T-helper 17 cell (primary cell): ENCODE measurements at places on chromosomes 16 and 17. TPM values are rescaled to one million over a fixed set of nuclear protein-coding genes. Genes with fewer than 3 reads are reported as not detected.

Gene EFCAB13
- 6.8 TPM for total RNA-seq

Gene ZNF624
- 4.0 TPM for total RNA-seq

Gene NUP88
- 118 TPM for total RNA-seq

Gene NOD2
- total RNA-seq = 16.6 TPM

Gene MT3
- not detected for total RNA-seq

Gene C17orf67
- 6.6 TPM for total RNA-seq

GRCh38 chr16:80670170-80670865 lies 129.5 kb downstream of the DYNLRB2 start:
- no peak for DNase-seq

DNA sequence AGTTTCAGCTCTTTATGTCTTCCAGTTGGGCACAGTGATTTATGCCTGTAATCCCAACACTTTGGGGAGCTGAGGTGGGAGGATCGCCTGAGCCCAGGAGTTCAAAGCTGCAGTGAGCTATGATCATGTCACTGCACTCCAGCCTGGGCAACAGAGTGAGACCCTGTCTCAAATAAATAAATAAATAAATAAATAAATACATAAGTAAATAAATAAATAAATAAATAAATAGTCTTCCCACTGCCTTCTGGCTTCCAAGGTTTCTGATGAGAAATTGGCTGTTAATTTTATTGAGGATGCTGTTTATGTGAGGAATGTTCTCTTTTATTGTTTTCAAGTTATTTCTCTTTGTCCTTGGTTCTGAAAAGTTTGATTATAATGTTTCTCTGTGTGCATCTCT lies 1507.6 kb upstream of the GOT2 start:
- no peak for DNase-seq

DNA sequence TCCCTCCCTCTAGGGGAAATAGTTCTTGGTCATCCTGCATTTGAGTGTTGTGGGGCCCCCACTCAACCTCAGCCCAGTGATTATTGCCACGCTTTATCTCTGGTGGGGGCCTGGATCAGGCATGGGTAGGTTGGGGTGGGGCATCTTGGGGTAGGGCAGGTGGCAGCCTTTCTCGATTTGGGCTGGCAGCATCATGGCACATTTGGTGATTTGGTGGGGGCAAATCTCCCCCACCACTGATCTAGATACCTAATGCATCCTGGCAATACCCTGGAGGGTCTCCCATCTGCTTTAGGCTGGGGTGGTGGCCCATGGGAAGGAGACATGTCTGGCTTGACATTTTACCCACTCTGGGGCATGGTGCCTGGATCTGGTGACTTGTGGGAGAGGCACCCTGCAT lies 40.2 kb downstream of the NLRP1 start:
- no peak for DNase-seq

- no peak for DNase-seq
These were observed 426.2 kb downstream of the CDH11 start for GRCh38 chr16:64695684-64696083.

GRCh38 chr17:8922451-8922850 lies 43.1 kb downstream of the PIK3R5 start:
- DNase-seq = no peak

DNA sequence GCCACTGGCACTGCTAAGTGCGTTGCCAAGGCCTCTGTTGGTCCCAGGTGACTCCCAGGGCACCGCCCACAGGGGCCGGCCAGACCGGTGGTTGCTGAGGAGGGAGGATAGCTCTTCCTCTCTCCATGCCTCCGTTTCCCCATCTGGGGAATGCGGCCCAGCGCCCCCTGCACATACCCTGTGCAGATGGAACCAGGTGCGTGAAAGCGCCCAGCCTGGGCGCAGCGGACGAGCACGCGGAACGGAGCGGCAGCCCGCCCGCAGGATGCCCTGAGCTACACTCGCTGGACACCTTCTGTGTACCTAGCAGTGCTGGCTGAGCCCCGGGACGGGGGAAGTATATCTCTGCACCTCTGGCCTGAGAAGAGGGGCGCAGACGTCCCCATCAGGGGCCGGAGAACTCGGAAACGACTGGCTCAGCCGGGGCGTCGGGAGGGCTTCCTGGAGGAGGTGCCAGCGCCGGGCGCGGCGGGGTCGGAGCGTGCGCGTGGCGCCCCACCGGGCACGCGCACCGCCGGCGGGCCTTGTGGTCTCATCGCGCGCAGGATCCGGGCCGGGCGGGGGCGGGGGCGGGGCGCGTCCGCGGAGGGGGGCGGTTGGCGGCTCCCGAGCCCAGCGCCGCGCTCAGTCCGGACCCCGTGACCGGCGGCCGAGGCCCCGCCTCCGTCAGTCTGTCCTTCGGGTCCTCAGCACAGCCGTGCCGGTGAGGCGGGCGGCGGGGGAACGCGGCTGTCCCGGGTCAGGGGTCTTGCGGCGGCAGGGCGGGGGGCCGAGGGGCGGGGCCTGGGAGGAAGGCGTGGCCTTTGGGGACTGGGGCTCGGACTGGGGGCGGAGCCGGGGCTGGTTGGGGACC lies at the start of the genes CCDC78 and HAGHL:
CCDC78 (minus strand) TSS at position 6 of the 853 bp plus-strand sequence. CDS start 76 bp downstream, outside the sequence.
HAGHL (plus strand) TSS at position 669 of the 853 bp plus-strand sequence. CDS start 404 bp downstream, outside the sequence.
- peak; percentile 56 for DNase-seq

GRCh38 chr17:50917418-50917743 lies 51.2 kb upstream of the TOB1 start:
- no peak for DNase-seq

- no peak for DNase-seq
These were observed 4.6 kb downstream of the ARHGAP17 start for GRCh38 chr16:25010542-25010941.

DNA sequence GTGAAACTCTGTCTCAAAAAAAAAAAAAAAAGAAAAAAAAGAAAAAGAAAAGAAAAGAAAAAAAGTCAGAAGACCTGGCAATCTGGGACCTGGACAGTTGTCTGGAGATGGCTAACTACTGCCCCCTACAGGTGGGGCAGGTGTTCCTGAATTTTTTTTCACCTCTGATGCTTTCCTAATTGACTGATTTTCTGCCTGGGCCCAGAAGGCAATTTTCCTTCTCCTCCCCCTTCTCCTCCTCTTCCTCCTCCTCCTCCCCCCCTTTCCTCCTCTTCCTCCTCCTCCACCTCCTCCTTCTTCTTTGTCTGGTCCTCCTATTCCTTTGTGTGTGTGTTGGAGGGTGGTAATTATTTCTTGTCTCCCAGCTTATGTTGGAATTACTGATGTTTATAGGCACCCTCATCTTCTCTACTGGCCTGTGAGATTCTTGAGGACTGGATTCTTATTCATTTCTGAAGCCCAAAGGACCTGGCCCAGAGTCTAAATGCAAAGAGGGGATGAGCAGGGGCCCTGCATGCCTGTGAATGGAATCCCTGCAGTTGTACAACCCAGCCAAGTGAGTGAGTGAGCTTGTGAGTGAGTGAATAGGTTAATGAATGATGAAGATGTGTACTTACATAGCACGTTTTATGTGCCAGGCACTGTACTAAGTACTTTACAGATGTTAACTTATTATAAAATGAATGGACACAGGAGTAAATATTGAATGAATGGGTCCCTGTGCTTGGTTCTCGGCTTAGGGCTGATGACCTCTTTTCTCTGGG lies 26.9 kb downstream of the IRX5 start:
- no peak for DNase-seq

GRCh38 chr17:50213026-50214022 lies 11.9 kb upstream of the COL1A1 start:
- DNase-seq = no peak

- DNase-seq = no peak
These were observed 3.1 kb upstream of the TPPP3 start for GRCh38 chr16:67396159-67397035.

DNA sequence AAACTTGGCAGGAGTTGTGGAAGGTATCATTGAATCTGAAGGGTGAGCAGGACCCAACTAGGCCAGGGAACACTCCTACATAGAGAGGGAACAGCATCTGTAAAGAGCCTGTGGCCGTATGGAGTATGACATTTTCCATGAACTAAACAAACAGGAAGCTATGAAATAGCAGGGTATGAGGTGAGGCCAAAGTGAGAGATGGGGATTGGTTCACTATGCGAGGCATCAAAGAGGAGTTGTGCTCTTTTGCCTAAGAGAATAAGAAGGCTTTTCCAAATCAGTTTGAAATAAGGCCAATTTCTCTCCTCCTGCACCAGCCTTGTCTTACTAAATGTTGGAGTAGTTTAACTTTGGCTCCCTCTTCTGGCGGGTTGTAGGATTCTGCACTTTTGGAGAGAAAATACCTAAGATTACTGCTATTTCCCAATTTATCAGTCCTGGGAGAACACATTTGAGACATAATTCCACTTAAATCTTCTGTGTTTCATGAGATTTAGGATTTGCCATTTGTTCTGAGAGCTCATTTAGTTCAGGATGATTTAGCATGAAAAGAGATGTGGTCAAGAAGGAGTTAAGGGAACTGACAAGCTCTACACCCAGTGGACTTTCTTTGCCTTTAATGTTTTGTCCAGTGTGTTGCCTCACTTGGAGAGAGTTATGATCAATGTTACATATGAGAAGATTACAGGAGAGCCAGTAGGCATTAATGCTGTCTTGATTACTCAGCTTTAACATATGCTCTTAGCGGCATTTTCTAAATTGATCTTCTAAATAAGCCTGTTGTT lies 55.4 kb downstream of the TNRC6C start:
- no peak for DNase-seq

DNA sequence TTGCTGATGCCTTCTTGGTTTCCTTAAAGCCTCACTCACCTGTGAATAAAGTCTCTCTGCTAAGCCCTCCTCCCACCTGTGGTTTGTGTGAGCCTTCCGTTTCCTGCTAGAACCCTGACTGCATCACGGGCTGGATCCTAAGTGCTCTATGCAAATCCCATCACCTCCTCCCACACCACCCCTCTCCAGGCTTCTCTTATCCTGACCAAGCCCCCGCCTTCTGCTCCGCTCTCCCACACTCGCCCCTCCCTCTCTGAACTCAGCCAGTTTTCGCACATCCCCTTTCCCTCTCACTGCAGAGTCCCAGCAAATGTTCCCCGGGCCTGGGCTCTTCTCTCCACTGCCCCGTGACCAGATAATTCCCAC lies 51.8 kb downstream of the PIMREG start:
- DNase-seq = no peak

DNA sequence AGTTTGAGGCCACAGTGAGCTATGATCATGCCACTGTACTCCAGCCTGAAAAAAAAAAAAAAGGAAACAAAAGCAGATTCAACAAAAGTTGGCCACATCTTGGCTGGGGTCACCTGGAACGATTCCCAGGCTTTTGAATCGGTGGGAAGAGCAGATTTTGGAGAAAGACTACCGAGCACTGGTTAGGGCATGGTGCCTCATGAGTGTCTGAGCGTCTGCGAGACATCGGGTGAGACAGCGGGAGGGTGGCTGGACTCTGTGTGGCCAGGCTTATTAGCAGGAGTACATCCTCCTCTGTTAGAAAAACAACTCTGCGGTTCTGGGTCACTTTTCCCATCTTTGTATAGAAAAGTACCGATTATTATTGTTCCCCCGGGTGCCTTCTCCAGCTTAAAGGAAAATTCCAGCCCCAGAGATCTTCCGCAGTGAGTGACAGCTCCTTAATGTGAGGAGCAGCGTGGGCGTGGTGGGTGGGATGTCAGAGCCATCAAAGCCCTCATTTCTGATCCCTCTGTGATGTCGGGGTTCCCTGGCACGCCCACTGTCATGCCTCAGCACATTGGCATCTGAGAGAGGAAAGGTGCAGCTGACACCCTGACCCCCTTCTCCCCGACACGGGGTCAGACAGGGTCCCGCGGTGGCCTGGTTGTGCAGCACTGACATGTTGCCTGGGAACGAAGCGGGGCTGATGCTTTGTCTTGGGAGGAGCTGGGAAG lies 6.9 kb downstream of the RGS9 start:
- no peak for DNase-seq

DNA sequence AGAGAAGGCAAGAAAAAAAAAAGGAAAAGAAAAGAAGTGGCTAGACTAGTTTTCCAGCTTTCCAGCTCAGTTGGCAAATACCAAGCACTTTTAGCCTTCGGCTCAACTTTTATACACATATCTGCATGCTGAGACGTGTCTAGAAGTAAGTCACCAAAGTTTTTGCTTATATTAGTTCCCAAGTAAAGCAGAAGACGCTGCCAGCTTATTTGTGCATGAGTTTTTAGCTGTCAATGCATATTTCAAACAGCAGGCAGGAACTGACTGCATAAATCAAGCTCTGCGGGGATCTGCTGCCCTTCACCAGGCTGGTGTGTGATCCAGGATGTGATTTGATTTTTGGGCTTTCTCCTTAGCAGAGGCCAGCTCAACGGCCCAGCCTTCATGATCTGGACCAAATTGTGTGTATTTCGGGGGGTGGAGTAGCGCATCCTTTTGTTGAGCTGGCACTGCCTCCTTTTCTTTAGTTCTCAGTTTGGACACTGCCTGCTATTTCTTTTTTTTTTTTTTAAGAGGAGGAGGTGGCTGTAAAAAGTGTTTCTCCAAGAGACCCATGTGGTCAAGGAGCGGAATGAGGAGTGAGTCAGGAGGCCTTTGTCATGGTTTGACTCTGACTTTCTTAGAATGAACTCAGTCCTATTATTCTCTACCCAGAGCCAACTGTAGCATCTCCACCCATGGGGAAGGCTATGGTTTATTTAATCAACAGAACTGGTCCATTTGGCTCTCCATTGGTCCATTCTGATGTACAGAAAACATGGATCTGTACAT lies 162.6 kb upstream of the XYLT1 start:
- DNase-seq = no peak

- no peak for DNase-seq
These were observed 15.0 kb downstream of the GFOD2 start for GRCh38 chr16:67704110-67704509.

DNA sequence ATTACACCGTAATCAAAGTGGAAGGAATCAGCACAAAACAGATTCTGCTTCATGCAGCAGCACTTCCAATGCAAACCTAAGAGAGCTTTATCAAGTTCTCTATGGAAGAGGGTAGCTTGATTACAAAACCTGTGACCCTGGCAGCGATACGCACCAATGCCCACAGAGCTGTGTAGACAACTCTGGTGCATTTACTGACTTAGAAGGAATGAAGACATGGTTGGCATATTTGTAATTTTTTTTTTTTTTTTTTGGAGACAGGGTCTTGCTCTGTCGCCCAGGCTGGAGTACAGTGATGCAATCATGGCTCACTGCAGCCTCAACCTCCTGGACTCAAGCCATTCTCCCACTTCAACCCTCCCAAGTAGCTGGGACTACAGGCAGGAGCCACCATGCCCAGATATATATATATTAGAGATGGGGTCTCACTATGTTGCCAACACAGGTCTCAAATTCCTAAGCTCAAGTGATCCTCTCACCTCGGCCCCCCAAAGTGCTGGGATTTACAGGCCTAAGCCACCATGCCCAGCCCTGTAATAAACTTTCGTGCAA lies 49.4 kb downstream of the XPO6 start:
- DNase-seq = no peak

DNA sequence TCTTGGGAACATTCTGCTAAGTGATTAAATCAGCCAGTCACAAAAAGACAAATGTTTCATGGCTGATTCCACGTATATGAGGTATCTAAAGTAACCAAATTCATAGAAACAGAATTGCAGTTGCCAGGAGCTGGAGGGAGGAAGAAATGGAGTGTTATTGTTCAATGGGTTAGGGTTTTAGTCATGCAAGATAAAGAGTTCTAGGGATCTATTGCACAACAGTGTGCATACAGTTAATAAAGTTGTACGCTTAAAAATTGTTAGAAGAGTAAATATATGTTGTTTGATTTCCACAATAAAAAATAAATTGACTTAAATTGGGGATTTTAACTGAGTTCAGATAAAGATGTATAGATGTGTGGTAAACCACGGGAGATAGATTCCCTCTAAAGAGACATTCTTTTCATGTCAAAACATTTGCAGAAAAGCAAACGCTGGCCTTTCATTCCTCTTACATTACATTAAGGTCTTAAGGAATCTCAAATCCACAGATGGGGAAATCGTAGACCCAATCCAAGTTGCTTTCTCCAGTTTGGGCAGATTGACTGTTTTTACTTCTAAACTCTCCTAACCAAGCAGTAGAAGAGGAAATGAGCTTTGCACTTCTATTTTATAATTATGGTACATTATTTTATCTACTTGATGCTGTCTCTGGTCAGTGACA lies 4.6 kb downstream of the PRDM7 start:
- no peak for DNase-seq
